ENCODE measurements at places on chromosomes 4 and X.

- DNase-seq = no peak
Observed at GRCh38 chrX:48890934-48891401, 6.6 kb downstream of the TIMM17B start.

GRCh38 chr4:184400375-184400870, 73.9 kb downstream of the IRF2 start:
- DNase-seq = peak; percentile 48

GRCh38 chr4:156515295-156515694, 456.3 kb downstream of the PDGFC start:
- no peak for DNase-seq

DNA sequence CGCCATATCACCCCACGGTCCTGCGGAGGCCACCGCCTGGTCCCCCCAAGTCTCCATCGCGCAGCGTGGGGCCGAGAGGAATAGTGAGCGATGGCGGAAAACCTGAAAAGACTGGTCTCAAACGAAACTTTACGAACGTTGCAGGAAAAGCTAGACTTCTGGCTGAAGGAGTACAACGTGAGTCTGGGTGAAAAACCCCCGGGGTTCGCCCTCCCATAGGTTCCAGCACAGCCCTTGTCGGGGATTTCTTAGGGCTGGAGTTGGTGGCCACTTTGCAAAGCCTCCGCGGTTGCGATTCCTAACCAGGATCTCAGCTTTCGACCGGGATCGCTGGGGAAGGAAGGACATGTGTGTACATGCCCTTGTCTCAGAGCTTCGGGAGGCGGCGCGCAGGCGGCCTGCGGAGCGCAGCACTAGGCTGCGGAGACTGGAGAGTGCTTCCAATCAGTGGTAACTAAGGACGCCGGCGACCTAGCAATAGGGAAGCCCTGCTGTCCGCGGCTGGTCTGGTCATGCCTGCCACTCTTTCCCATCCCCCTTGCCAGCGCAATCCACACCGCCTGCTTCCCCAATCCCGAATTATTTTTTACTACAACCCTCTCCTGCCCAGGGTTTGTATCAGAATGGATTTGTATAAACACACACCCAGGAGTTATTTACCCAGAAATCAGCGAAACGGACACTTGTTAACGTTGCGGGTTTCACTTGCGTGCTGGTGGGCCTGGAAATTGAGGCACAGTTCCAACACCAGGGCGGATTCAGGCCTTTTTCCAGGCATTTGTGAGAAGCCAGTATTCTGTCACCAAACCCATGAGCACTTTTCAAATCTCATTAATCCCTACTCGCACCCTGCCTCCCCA, 741 bp downstream of the SPATA18 start:
- peak; percentile 73 for DNase-seq

DNA sequence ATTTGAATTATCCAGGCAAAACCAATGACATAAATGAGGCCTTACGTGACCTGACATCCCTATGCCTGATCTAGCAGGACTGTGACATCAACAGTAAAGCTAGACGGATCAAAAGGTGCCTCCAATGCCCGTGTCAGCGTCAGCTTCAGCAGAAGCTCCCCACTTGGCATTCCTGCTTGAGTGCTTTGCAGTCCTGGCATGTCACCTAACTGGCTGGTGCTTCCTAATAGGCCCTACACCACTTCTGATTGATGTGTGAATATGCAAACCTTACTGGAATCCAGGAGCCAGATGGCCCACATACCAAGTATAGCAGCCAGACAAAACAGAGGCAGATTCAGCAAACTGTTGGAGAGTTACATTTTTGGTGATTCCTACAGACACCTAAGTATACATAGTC, 224.2 kb downstream of the DMD start:
- no peak for DNase-seq

DNA sequence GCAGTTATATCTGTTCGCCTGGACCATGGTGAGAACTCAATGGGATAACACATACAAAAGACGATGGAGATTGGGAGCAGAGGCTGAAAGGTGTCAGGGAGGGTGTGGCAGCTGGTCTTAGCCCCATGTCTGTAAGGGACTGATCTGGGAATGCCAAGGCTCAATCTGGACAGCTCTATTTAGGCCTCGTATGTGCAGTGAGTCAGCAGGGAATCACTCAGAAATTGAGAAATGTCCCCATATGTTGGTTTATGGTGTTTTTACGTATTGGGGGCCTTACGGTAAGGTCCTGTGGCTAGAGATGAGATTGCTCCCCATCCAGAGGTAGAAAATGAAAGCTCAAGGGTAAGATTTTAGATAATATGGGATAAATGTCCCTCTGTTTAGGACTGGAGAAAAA, 71.4 kb upstream of the TTC29 start:
- no peak for DNase-seq

GRCh38 chr4:172762895-172763294, 405.7 kb upstream of the GALNT7 start:
- DNase-seq = no peak

DNA sequence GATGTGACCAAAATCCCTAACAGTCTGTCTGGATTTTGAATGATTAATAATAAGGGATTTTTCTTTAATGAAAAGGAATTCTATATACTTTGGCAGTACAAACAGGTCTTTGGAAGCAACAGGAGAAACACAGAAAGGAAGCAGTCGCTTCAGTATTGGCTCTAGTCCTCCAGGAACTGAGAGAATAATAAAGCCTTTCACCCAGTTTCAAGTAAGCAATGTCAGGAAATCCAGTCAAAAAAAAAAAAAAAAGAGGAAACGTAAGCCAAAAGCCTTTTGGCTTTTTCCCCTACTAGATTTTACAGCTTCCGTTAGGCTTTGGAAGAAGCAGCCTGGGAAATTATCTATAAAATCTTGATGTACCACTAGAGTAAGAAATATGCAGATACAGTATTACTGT, 61.7 kb upstream of the HDAC8 start:
- DNase-seq = no peak

DNA sequence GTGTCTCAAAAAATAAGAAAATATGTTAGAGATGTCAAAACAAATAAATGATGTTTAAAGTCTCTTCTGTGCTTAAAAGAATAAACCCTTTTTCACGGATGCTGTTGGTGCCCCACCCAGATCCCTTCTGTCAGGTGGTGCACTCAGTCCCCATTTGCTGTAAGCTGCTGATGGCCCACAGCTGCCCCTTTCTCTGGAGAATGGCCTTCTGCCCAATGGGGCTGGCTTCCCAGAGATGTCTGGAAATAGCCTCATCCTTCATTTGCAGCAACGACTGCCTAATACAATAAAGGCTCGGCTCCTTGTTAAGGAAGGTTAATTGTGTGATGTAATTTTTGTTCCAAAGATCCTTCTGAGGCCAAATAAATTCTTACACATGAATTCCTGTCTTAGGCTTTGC, 31.8 kb downstream of the ETNPPL start:
- no peak for DNase-seq

- DNase-seq = no peak
Observed at GRCh38 chr4:23279377-23279986, 586.7 kb downstream of the GBA3 start.

- no peak for DNase-seq
Observed at GRCh38 chrX:120672389-120672788, 42.5 kb upstream of the C1GALT1C1 start.

GRCh38 chr4:78661921-78662521, 110.5 kb downstream of the ANXA3 start:
- DNase-seq = no peak

DNA sequence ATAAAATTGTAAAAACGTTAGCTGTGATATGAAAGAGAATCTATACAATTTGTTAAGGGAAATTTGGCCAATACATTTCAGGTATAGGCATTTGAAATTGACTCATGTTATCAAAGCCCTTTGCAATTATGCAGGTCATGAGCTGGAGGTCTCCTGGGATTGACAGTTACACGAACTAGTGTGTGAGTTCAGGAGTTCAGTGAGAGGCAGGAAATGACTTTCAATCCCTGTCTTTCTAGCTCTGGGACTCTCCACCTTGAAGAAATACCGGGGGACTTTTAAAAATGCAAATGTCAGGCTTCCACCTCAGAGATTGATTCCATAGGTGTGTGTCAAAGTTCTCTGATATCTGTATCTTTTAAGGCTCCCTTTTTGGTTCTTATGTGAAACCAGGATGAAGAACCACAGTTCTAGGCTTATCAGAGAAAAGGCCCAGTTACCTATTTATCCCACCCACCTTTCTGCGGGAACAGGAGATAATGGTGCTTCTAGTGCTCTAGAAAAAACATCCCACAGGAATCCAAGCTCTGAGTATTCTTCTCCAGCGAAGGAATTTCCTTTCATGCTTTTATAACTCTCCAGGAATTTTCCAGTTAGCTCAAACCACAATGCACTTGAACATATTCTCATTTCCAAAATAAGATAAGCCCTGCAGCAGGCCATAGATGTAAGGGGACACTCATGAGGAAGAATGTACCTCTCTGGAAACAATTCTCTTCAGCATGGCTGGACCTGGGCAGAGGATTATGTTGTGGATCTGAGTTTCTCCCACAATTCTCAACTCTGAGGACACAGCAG, 501.0 kb downstream of the IDS start:
- DNase-seq = no peak

- DNase-seq = no peak
Observed at GRCh38 chrX:14670819-14671218, 141.5 kb downstream of the GLRA2 start.

GRCh38 chr4:152309418-152309817, 226.5 kb downstream of the FBXW7 start:
- DNase-seq = peak; percentile 60

DNA sequence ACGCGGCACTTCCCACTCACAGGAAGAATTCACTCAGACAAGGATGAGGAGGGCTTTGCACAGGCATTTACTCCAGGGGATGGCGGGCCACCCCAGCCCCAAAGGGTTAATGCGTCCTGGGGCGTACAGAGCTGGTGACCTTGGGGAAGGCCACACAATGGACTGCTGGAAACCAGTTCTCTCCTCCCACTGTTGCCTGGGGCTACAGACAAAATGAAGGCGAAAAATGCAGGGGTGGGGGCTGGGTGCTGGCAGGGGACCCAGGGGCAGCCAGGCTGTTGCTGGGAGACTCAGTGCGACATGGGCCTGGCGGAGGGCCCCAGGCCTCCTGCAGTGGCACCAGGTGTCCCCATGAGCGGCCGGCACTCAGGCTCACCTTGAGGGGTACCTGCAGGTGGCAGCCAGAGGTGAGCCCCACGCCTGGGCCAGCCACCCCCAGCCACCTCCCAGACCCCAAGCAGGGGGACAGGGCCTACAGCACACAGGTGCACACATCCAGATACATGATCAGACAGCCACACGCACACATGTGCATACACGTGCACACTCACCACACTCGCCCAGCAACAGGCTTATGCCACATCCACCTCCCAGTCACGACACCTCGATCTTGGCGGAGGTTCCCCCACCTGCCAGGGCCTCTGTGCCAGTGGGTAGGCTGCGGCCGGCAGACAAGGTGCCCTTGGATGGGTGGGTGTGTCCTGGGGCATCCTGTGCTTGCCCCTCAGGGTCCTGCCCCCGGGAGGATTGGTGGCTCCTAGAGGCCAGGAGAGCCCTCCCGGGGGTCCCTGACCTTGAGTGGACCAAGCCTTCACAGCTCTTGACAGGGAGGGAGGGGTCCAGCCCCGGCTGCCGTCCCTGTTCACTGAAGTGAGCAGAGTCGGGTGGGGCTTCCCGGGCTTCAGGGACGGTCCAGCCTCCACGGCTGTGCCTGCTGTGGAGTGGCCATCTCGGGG, 13.1 kb downstream of the NAT8L start:
- DNase-seq = no peak

DNA sequence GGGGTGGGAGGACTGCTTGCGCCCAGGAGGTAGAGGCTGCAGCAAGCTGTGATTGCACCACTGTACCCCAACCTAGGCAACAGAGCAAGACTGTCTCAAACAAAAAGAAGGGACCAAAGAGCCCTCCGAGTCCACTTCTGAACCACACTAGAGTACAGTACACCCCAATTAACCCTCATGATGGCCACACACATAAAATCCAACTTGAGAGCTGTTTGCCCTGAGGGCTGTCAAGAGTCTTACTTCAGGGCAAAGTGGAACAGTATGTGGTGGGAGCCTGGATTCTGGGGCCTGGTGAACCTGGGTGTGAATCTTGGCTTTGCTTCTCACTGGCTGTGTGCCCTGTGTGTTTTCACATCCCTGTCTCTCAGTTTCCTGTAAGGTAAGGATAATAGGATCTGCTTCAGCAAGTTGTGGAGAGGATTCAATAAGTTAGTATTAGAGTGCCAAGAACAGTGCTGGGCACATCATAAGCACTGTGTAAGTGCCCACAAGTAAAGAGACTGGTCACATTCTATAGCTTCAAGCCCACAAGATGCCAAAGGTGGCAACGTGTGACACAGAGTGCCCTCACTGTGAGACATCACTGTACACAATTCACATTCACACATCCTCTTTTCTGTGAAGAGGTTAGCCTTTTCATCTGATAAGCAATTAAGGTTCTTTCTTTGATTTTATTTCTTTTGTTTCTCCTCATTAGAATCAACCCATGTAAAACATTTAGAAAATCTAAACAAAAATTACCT, 52.1 kb downstream of the LEF1 start:
- DNase-seq = no peak

DNA sequence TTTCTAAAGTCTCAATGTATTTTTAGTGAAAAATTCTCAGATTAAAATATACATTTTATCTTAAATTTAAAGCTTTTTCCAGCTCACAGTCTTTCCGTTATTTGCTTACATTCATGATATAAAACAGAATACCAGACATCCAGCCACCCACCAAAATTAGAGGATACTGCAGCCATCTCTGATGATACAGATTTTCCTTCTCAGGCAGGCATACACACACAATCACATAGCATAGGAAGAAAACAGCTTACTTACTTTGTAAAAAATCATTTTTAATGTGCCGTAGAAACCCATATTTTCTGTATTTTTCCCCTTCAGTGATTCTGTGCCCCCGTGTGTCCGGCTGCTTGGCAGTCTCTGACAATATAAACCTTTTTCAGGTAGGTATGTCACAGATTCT, 183.7 kb downstream of the FBXW7 start:
- no peak for DNase-seq

DNA sequence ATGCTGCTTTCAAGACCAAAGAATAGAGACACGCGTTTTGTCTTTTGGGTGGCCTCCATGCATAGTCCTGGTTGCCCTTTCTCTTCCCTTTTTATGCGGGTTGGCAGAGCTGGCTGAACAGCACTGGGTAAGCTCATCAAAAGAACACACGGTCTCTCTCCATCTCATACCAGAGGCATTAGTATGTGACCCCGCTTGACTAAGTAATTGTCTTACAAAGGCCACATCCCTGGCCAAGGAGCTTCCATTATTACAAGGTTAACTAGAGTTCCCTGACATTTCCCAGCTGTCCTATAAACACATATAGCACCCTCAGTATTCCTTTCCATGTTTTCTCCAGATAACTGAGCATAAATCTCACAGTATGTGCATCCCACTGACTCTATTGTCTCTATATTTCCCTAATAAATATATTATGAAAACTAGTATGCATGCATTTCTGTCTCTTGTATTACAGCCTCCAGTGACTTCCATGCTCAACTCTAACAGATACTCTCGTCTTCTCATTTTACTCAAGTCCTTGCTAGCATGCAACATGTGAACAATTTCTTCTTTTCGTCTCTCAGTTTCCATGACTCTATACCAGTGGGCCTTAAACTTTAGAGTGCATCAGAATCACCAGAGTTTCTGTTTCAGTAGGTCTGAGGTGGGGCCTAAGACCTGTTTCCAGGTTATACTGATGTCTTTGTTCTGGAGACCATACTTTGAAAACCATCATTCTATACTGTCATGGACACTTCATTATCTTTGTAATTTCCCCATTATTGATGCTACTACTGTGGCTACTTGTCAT, 247.7 kb upstream of the ARSJ start:
- no peak for DNase-seq
